ENCODE measurements at places on chromosomes 12 and 14.

- no peak for DNase-seq
Measured at GRCh38 chr12:130254461-130255276, 83.0 kb upstream of the PIWIL1 start.

DNA sequence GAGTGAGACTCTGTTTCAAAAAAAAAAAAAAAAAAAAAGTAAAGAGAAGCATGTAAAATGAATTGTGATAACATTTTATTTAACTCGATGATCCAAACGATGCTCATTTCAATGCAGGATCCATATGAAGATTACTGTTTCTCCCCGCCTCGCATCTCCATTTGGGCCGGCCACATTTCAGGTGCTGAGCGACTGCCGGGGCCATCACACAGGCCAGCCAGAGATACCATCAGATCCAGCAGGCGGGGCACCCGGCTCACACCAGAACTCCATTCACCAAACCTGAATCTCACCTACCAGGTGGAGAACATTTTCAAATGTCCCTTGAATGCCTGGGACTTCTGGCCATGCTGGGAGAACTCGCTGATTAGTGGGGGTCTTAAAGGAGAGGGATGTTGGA lies 18.0 kb upstream of the FZD10 start:
- no peak for DNase-seq

GRCh38 chr12:66636771-66637170 lies 42.1 kb downstream of the GRIP1 start:
- no peak for DNase-seq

DNA sequence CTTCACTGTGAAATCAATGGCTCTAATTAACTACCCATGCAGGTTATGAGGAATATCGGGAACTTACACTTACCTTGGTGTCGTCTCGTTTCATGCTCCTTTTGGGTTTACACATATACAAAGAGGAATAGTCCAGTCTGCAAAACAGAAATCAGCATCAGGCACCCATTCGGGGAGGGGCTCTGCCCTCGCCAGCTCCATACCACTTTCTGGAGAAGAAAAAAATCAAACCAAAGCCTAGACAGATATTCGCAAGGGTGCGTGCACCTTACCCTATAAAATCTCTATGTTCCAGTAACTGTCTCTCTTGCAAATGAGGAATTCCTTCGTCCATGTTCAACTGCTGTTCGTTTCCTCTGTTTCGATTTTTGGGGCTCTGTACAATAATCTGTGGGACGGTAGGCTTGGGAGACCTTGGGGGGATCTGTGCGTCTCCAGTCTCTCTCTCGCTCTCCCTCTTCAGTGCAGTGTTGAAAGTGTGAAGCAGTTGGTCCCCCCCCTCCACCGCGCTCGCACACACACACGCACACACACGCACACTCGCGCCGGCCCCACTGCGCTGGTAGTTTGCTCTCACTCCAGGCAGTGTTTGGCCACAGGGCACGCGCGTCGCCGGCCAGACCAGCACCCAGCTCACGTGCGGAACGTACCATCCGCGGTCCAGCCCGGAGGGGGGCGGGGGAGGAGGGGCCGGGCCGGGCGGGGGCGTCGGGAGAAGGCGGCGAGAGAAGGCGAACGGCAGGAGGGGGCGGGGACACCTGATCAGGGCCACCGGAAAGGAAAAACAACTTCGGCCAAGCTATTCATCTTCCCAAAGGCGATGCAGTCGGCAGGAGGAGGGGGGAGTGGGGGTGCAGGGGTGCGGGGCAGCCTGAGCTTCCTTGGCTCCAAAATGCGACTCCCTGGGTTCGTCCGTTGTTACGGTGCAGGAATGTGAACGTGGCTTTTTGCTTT lies at the start of gene BHLHE41:
TSS of gene BHLHE41 (minus strand) at position 592 of the 954 bp plus-strand sequence. CDS start at position 334, 258 bp downstream.
- DNase-seq, result no peak

- DNase-seq, result no peak
Measured at GRCh38 chr14:72247896-72248465, 315.8 kb downstream of the RGS6 start.

DNA sequence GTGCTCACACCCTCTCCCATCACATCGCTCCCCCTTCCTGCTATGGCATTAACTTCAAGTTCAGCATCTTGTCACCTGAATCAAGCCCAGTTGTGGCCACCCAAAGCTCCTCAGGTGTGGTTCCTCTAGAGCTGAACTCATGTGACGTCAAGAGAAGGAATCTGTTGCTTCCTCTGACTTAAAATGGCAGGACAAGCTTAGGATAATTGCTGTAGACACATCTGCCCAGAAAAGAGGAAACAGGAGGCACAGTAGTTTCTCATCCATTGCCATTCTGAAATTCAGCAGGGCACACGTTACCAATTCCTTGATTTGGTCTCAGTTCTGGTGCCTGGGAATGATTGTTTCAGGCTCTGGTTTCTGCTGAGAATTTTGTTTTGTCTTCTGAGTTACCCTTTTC lies 52.1 kb downstream of the RCOR1 start:
- DNase-seq, result no peak

Measured in fibroblast of skin of left biceps (primary cell).